ENCODE measurements at places on chromosomes 2 and 18. TPM values are rescaled to one million over a fixed set of nuclear protein-coding genes. Genes with fewer than 3 reads are reported as not detected.

Gene CDH20
- 32.0 TPM for total RNA-seq

Gene POMC
- total RNA-seq: 1.4 TPM

Gene MOGAT1
- 0.48 TPM for total RNA-seq

Gene GKN2
- total RNA-seq: not detected

Gene NOL4
- total RNA-seq: 59.2 TPM

Gene ESPNL
- 0.75 TPM for total RNA-seq

Gene COPS9
- total RNA-seq: 200 TPM

Gene CIDEA
- 6.4 TPM for total RNA-seq

Gene NEURL3
- 0.72 TPM for total RNA-seq

Gene LONRF2
- 137 TPM for total RNA-seq

Gene SCN9A
- 6.9 TPM for total RNA-seq

Gene SGPP2
- 18.5 TPM for total RNA-seq

Gene TMEM237
- total RNA-seq: 34.7 TPM

Gene SAG
- total RNA-seq: not detected

Gene DSG1
- not detected for total RNA-seq

Gene SKOR2
- total RNA-seq: not detected

Gene NPC1
- 54.3 TPM for total RNA-seq

Gene CCDC102B
- 28.7 TPM for total RNA-seq

Gene C1QL2
- 21.2 TPM for total RNA-seq

Gene ST8SIA5
- 70.9 TPM for total RNA-seq

Gene TACR1
- 2.8 TPM for total RNA-seq

Gene REG1B
- total RNA-seq: not detected

Gene ARL4C
- 49.3 TPM for total RNA-seq

Gene TBR1
- 117 TPM for total RNA-seq

Gene PID1
- total RNA-seq: 33.5 TPM

Gene MAIP1
- 18.4 TPM for total RNA-seq

Gene DNAH6
- 11.6 TPM for total RNA-seq

Gene DLGAP1
- total RNA-seq: 258 TPM

Gene PJVK
- total RNA-seq: 9.6 TPM

Gene GALNT13
- 21.3 TPM for total RNA-seq

Gene ALPI
- total RNA-seq: not detected

Gene CNDP1
- 135 TPM for total RNA-seq

Gene MYO3B
- total RNA-seq: 0.70 TPM

Gene RTN4
- total RNA-seq: 769 TPM

Gene CHST10
- total RNA-seq: 35.4 TPM

Gene REG3A
- not detected for total RNA-seq

Gene GALM
- total RNA-seq: 8.1 TPM

Gene RGPD4
- not detected for total RNA-seq

Gene ZNF519
- total RNA-seq: 46.4 TPM

Gene IL1RL1
- total RNA-seq: 9.3 TPM

Gene HOXD4
- not detected for total RNA-seq

All from dorsolateral prefrontal cortex (tissue), 122 donors.